ENCODE measurements at places on chromosomes 7 and 10.

- no peak for DNase-seq
Observed at GRCh38 chr10:111186358-111186757, 109.5 kb downstream of the ADRA2A start.

DNA sequence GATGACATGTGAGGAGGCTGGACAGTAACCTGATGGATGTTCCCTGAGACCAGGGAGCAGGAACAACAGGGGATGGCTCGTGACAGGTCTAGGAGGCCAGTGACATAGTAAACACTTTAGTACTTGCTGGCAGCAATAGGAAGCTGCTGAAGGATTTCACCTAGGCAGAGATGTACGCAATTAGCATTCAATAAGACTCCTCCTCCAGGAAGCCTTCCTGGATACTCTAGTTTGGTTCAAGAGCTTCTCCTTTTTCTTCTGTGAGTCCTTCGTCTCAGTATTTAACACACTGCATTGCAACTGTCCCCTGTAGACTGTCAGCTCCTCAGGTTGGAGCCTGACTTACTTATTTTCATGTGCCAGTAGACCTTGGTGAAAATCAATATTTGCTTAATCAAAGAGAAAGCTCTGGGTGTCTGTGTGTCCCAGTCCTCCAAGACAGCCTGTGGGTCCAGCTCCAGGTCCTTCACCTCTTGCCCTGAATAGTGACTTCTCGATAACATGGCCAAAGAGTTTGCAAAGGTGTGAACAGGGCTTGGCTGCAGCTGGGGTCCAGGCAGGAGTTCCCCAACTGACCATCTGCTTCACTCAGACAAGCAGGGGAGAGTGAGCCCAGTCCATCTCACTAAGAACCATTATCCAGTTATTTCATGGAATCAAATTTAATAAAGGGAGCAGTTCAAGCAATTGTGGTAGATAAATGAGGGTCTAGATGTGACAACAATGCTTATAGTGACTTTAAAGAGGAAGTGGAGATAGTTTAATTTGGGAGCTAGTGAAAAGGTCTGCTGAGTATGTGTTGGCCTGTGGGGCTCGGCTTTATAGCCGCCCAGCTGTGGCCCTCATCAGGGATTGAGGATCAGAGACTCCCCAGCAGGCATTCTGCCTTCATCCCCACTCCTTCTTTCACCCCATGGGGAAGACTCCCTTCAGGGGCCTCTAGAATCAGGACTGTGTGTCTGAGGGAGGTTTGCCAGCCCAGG lies 9.4 kb downstream of the TMEM273 start:
- DNase-seq: no peak

- DNase-seq: no peak
Observed at GRCh38 chr7:763762-764161, 36.7 kb upstream of the PRKAR1B start.

GRCh38 chr7:98090116-98090515 lies 16.5 kb upstream of the LMTK2 start:
- DNase-seq: no peak

- DNase-seq: no peak
Observed at GRCh38 chr10:121428867-121429266, 169.4 kb downstream of the FGFR2 start.

- DNase-seq: no peak
Observed at GRCh38 chr10:100501423-100501822, 18.2 kb downstream of the SEC31B start.

DNA sequence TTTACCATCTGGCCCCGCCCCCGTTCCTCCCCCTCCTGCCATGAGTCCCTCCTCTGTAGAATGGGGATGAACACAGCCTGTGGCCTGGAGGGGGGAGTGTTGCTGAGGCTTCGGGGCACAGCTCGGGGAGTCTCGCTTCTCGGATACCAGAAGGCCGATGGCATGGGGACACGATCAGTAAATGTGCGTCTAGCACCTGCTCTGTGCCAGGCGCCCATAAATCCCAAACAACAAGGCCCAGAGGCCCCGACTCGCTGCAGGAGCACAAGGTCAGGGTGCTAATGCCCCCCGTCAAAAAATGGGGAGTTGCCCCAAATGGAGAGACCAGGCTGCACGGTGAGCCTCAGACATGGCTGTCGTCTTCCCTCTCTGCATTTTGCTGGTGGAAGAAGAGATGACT lies 40.7 kb downstream of the JAKMIP3 start:
- DNase-seq: no peak

- DNase-seq: no peak
Observed at GRCh38 chr7:71682181-71682580, 550.2 kb downstream of the GALNT17 start.

- DNase-seq: no peak
Observed at GRCh38 chr7:81767926-81768325, 1.9 kb downstream of the HGF start.

DNA sequence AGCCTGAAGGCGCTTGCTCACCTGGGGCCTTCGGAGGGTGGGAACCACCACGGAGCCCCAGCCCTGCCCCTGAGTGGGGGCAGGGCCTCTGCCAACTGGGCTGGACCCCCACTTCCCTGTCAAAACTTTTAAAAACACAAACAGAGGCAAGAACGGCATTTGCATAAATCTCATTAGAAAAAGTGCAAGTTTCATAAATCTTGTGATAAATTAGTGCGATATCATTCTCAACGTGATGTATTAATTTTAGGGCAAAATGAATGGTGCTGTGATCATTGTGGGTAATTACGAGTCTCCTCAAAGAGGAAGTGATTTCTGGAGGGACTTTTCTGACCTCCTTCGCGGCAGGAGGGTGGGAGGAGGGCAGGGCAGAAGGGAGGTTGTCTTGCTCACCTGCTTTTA lies 98.3 kb downstream of the CDH23 start:
- no peak for DNase-seq

- no peak for DNase-seq
Observed at GRCh38 chr10:117132751-117133231, 5.3 kb downstream of the VAX1 start.

GRCh38 chr10:131578472-131578970 lies 267.0 kb upstream of the TCERG1L start:
- no peak for DNase-seq

DNA sequence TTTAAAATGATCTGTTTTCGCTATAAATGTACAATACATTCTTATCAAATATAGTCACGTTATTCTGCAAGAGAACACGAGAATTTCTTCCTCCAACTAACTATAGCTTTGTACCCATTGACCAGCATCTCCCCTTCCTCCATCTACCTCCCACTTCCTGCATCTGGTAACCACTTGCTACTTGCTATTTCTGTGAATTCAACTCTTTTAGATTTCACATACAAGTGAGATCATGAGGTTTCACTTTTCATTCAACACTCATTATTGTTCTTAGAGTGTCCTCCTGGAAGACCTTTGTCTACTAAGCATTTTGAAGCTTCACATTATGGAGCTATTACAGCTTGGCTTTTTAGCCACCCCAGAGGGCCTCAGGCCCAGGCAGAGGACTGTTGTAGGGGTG lies 741.3 kb upstream of the FZD8 start:
- DNase-seq: no peak

Data from HTR-8/SVneo (cell line).